ENCODE measurements at places on chromosomes 3 and 15. TPM values are rescaled to one million over a fixed set of nuclear protein-coding genes. Genes with fewer than 3 reads are reported as not detected.

GRCh38 chr3:44478055-44478468 lies 592 bp upstream of the ZNF445 start:
- no peak for DNase-seq

The CCK gene
- total RNA-seq: not detected

The IMPG2 gene
- total RNA-seq: 0.15 TPM

The KCNH8 gene
- 0.08 TPM for total RNA-seq

GRCh38 chr15:77610731-77611130 lies 22.0 kb downstream of the LINGO1 start:
- no peak for DNase-seq

- no peak for DNase-seq
Observed at GRCh38 chr3:67635806-67636205, 18.6 kb downstream of the SUCLG2 start.

The PRRT3 gene
- 1.9 TPM for total RNA-seq

- DNase-seq: no peak
Observed at GRCh38 chr3:27326629-27327545, 42.3 kb downstream of the NEK10 start.

DNA sequence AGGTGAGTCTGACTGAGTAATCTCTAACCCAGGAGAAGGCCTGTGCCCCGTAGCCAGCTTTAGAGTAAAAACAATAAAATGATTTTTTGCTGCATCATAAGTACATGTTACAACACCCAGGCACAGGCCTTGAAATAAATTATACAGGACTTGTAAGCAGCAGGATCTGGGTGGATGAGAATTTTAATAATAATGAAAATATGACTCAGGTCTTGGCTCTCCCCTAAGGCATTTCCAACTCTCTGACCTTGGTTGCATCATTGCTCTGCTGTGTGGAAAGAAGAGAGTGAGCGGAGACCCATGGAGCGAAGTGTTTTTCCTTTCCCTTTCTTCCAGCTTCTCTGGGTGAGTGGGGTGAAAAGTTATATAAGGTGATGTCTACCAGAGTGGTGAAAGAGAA lies 44.6 kb downstream of the EOMES start:
- no peak for DNase-seq

DNA sequence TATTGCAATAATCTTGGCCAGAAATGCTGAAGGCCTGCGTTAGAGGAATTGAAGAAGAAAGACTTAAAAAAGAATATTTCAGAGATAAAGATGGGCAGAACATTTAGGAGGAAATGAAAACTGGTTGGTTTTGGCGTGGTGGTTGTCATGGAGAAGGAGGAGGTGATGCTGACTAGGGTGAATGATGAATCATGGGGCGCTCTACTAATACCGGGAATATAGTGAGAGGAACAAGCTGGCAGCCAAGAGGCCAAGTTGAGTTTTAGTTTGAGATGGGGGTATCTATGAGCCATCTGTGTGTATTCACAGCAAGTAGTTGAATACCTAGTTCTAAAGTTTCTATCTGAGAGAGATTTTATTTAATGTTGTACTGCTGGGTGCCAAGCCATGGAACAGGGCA lies 6.8 kb upstream of the GAP43 start:
- DNase-seq: no peak

DNA sequence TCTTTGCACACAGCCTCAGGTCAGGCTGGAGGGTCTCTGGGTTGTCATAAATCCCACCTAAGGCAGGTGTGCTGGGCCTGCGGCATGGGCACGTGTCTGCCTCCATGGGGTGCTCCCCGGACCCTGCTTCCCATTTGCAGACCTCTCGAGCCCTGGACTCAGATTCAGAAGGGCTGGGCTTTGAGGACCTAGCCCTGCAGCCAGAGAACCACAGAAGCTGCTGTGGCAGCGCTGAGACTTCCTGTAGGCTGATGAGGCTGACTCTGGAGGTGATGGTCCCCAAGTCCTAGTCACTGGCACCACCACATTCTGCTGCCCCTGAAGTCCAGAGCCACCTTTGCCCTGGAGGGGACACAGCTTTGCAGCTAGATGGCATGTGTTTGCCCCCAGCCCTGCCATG lies 156.4 kb downstream of the LRRC28 start:
- peak; percentile 59 for DNase-seq

- no peak for DNase-seq
Observed at GRCh38 chr3:128367761-128368160, 98.9 kb downstream of the DNAJB8 start.

- no peak for DNase-seq
Observed at GRCh38 chr15:80673561-80674244, 21.4 kb upstream of the ABHD17C start.

- no peak for DNase-seq
Observed at GRCh38 chr3:5210926-5211325, 23.4 kb downstream of the EDEM1 start.

- DNase-seq: peak; percentile 88
Observed at GRCh38 chr15:91867581-91868026, 14.1 kb downstream of the SLCO3A1 start.

- DNase-seq: no peak
Observed at GRCh38 chr15:84987949-84988624, 6.4 kb downstream of the PDE8A start.

DNA sequence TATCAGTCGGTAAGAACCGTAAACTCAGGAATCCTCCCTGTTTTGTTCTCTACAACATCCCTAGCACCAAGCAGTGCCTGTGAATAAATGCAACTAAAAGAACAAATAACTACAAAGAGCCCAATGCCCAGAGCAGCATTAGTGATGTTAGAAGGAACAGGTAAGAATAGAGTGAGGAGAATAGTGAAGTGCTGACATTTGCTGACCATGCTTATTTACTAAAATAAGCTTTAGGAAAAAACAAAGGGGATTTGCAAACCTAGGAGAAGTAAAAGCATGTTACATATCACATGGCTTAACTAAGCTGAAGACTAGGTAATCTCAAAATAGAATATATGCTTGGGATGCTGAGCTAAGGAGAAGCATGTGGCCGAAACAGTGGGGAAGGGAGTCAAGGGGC lies 186.1 kb upstream of the SLC2A2 start:
- no peak for DNase-seq

The MEX3B gene
- 2.4 TPM for total RNA-seq

The CTXN2 gene
- not detected for total RNA-seq

GRCh38 chr3:138351916-138352550 lies 3.7 kb downstream of the MRAS start:
- DNase-seq: no peak

GRCh38 chr3:23239211-23240068 lies 36.3 kb downstream of the UBE2E2 start:
- DNase-seq: no peak

DNA sequence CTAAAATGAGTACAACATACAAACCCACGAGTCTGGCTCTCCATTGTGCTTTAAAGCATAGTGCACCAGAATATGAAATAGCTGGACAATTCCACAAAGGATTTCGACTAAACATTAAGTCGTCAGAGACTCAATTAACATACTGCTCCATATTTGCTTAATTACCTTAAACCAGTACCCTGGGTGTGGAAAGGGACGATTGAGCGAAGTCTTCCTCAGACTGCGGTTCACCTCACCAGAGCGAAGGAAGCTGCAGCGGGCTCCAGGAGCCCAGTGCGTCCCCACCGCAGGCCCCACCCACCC lies 218 bp upstream of the TRPC1 start:
- no peak for DNase-seq

The CHAC1 gene
- total RNA-seq: 11.9 TPM

The RTP4 gene
- total RNA-seq: 1.0 TPM

- no peak for DNase-seq
Observed at GRCh38 chr3:193140381-193140780, 100.6 kb upstream of the PLAAT1 start.

DNA sequence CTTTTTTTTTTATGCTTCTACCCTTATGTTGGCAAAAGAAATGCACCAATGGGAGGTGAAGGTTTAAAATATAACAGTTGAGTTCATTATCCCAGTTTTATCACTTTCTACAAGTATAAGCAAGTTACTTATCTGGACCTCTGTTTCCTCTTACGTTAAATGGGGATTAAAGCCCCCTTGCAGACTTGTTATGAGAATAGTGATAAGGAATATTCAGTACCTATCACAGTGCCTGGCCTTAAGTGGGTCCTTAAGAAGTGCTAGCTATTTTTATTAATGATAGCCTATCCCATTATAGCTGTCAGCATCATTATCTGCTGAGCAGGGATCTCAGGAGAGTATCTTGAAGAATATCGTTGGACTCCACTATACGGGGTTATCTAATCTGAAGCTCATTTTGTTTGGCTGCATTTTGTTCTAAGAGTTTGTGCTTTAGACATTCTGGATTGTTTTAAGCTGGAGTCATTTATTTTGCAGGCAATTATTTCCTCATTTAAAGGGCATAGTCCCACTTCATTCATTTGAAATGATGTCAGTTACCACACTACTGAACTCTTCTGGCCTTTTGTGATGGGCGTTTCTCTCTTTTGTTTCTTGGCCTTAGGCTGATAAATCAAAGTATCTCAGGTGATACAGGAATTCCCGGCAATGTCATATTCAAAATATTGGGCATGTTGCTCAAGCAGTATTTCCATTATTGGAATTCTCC lies 28.8 kb downstream of the RAB8B start:
- DNase-seq: no peak

DNA sequence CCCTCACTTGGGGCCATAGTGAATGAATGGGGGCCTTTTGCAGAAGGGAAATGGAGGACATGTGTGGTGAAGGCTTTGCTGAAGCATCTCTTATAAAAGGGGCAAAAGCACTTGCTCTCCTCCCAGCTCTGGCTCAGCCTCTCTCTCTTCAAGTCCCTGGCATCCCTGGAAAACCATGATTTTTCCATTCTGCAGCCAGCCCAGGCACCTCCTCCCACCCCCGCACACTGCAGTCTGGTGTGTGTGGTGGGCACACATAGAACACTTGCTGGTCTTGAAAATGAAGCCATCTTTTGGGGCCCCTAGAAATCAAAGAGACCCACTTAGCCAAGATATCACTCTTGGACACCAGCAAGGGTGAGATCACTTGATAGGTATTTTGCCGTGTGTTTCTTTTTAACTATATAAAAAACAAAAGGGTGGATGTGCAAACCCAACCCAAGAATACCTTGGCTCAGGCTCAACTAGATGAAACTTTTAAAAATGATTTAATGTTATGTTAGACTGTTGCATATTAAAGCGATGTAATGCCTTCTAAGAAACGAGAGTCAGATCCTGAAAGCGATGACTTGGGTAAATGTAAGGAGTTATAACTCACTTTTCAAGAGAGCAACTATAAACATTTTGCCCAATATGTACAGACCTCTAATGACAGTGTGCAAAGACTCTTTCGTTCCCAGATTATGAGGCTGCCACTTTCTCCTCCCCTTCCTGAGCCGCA lies 16.4 kb upstream of the ALDH1A3 start:
- no peak for DNase-seq

DNA sequence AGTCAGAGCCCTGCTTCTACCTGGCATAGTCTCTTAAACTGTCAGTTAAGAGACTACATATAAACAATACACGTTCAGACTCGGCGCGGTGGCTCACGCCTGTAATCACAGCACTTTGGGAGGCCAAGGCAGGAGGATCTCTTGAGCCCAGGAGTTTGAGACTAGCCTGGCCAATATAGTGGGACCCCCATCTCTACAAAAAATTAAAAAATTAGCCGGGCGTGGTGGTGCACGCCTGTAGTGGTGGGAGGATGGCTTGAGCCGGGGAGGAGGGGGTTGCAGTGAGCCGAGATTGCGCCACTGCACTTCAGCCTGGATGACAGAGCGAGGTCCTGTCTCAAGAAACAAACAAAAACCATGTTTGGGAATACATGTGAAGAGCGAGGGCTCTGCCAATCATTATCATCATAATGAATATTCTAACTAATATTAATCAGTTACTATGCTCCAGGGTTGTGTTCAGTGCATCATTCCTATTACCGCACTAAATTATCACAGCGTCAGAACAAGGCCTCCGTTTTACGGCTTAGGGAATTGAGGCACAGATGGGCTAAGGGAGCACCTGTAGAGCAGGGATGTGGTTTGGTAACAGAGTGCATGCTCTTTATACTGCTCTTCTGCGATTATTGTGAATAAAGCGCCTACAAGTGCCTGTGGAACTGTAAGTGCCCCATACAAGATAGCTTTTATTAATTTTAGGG lies 844 bp upstream of the UQCC5 start:
- peak; percentile 57 for DNase-seq

GRCh38 chr3:102180280-102180931 lies 254.4 kb upstream of the ZPLD1 start:
- DNase-seq: no peak

GRCh38 chr3:58026598-58026997 lies 18.4 kb downstream of the FLNB start:
- DNase-seq: no peak

DNA sequence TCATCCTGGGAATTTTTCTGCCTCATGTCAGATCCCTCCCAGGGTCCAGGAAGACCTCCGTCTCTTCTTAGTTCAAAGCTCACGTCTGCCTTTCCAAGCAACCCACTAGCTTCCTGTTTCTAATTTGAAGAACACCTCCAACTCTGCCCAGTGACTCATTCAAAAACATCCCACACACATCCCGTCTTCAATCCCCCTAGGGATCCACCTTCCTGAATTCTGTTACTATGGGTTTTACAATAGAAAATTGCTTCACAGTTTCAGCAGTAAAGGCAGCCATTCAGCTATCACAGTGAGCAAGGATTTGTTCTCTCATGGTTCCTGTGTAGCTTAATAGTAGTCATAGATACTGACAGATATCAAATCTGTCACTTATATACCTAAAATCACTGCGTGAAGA lies 308.3 kb upstream of the CCDC54 start:
- no peak for DNase-seq

GRCh38 chr15:68279779-68280753 lies 2.5 kb downstream of the FEM1B start:
- DNase-seq: no peak

DNA sequence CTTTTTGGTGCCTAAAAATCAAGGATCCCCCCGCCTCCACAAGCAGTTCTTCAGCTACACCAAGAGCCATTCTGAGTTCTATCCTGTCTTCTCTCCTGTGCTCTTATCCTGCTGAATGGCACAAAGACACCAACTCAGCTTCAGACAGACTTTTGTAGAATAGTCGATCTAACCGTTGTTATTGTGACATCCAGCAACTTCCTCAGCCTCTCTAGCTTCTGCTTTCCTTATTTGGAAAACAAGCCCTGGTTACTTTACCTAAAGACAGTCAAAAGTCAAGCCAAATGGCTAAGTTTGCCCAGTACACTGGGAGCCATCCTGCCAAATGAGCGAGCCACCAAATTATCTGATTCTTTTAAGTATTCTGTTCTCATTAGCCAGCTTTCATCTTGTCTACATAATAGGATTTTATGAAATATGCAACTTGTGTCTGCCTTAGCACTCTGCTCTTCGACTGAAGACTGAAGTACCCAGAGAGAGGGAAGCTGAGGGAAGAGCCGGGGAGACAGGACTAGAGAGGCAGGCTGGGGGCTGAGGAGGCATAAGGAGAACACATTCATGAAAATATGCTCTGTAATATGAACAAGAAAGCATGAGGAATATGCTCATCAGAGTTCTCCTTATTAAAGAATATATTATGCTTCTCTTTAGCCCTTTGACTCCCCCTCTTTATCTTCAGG lies 35.1 kb downstream of the LYZL4 start:
- DNase-seq: no peak
